HL-60 (cell line): ENCODE measurements at places on chromosomes 11 and 22.
A peak's percentile ranks its signal among the peaks of the same experiment; 100 is the strongest.

DNA sequence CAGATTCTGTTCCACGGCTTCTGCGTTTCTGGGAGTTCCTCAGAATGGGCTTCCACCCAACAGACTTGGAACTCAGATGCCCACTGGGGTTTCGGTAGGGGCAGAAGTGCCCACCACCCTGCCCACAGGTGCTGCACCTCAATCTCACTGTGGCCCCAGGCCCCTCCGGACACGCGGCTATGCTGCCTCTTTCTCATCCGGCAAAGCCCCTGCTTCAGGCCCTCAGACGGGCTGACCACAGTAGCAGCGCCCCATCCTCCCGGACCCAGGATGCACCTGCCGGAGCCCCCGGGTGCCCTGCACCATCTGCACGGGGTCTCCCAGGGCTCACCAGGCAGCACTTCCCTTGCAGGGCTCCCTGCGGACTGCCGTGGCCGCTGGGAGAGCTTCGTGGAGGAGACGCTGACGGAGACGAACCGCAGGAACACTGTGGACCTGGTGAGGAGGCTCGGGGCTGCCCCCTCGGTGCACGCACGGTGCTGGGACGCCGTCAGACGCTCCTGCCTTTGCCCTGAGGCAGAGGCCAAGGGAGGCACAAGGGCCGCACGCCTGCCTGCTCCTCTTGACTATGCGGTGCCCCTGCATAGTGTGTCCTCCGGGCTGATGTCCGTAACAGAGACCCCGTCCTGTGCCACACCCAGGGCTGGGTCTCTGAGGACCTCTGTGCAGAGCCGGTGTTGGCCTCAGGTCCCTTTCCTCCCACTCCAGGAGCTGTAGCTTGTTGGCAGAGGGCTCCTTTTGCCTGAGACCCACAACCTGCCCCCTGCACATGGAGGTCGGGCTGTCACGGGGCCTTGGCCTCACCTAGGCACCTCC, 38.6 kb downstream of the SBF1 start:
- no peak for DNase-seq

GRCh38 chr11:95035316-95035715, 10.3 kb downstream of the KDM4E start:
- DNase-seq, result no peak

- DNase-seq, result no peak
Observed at GRCh38 chr11:77771135-77771534, 49.4 kb downstream of the RSF1 start.

DNA sequence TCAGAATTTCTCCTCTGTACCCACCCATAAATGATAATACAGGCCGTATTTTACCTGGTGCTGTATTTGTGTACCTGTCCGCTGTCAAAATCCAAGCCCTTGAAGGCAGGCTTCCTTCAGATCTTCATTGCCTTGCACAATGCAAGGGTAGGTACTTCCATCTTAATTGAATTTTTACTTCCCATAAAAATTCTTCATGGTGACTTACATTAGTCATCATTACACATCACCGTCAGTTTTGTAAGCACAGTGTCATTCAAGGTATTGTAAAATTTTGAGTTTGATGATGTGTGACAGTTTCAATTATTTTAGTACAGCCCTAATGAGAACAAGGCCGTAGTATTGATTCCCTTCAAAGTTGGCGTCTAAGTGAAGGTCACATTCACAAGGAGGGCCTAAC, 770 bp upstream of the TSG101 start:
- DNase-seq, result peak; percentile 38

GRCh38 chr11:96313163-96313562, 29.8 kb downstream of the MAML2 start:
- DNase-seq, result no peak

GRCh38 chr11:44597358-44598012, 32.0 kb downstream of the CD82 start:
- DNase-seq, result no peak

GRCh38 chr22:48644108-48644507, 1183.6 kb downstream of the BRD1 start:
- DNase-seq, result no peak

DNA sequence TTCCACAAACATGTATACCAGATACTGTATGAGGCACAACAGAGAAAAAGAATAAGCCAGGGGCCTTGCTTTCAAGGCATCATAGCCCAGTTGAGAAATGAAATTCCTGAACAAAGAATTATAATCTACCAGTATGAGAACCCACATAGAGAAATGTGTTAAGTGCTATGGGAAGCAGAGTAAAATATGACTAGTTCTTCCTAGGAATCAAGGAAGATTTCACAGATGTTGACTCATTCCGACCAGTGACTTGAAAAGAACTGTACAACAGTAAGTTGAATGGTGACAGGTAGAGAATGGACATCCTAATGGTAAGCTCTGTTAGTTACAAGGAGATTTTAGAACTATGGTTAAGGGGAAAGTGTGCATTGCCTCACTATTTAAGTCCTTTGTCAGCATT, 102.6 kb downstream of the TRIM44 start:
- DNase-seq, result no peak

DNA sequence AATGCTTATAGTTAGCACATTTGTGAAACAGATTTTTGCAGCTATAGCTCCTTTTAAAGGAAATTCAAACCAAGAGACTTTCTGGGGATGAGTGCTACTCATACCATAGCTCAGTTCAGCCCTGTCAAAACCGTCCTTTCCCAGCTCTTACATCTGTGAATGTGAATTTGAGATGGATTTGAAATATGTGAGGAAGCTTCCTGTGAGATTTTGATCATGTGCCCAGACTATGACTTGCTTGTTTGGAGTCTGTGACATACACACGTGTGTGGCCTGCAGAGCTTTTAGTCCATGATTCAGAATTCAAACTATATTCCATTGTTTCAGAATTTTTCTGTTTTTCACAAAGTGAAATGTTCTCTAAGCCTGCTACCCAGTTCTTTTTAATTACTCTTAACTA, 4.4 kb upstream of the MMP1 start:
- DNase-seq, result no peak

DNA sequence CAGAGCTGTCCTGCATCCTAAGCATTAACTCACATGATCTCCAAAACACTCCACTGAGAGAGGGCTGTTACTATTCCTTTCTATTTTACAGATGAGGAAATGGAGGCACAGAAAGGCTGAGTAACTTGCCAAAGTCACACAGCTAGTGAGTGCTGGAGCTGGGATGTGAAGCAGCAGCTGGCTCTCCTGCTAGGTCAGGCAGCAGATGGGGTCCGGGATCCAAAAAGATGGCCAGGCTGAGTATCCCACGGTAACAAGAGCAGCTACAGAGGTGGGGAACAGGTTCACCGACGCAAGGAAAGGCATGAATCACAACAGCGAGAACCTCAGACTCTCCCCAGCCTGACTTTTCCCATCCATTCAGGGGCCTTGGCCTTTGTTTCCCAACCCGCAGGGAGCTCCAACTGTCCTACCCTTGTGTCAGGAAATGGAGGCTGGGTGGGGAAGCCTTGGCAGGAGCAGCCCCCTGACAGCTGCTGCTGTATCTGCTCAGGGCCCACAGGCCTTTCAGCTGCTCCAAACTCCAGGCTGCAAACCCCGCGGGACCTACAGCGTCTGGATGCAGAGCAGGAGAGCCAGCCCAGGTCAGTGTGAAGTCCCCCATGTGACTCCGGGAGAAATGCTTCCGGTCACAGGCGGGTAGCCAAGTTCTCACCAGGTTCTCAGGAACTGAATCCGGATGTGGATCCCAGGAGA, 29.5 kb downstream of the DKK3 start:
- no peak for DNase-seq

- DNase-seq, result no peak
Observed at GRCh38 chr22:41021061-41021612, 70.0 kb downstream of the RBX1 start.

DNA sequence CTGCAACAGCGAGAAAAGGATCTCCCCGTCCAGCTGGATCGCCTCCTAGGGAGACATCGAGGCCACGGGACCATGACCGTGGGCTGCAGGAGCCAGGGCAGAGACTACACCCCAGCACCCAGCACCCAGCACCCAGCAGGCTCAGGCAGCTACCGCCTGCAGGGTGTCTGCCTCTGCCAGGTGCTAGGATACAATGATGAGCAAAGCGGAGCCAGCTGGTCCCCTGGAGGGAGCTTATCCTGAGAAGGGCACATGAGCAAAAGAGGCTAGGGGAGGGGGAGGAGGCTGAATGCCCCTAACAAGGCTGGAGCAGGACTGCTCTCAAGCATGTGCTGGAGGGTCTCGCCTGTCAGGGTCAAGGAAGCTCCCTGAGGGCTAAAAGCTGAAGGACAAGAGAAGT, 4.8 kb upstream of the CASTOR1 start:
- no peak for DNase-seq

GRCh38 chr11:21948876-21949275, 244.0 kb upstream of the ANO5 start:
- DNase-seq, result no peak

DNA sequence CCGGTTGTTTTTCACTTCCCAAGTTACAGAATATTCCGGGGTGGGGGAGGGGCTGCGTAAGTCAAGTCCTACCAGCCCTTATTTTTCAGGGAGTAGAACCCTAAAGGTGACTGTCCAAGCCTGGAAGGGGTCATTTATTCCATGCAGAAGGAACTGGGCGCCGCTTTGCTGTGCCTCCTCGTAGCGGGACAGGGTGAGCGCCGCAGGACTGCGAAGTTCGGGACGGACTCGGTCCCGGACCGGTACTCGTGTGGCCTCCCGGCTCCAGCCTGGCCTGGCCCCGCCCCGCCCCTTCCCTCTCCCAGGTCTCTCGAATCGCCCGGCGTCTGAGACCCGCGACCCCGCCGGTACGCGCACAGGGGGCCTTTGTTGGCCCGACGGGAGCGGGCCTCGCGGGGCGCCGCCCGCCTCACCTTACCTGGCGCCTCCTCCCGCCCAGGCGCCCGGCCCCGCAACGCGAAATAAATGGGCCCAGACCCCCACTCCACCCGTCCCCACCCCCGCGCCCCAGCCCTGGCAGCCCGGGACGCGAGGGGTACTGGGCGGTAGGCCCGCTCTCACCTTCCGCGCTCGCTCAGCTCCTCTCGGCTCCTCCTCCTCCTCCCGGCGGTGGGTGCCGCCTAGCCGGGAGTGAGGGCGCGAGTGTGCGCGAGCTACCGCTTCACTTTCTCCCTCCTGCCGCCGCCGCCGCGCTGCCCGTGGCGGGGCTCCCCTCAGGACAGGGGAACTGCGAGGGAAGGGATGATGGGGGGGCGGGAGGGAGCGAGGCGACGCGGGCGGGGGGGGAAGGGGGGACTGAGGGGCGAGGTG, 698 bp downstream of the PAK1 start:
- peak; percentile 28 for DNase-seq

GRCh38 chr11:64790205-64791095, 12.1 kb upstream of the SF1 start:
- DNase-seq, result no peak

- DNase-seq, result peak; percentile 83
Observed at GRCh38 chr22:49971232-49972162, 10.9 kb downstream of the PIM3 start.

DNA sequence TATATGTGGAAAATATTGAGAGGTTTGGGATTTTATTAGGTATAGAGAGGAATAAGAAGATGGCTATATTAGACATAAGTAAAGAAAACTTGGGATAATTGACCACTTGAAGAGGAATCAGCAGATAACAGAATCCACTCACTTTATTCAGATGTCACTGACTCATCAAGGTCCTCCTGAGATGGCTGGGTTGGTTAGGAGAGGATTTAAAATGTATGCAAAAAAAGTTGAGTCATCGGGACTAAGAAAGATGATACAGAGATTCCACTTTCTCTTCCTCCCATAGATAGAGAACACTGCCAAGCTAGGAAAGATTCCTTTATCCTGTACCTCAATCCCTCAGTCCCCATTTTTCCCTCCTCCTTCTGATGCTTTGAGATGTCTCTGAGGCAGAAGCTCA, at the start of gene OR6A2:
Gene OR6A2, minus strand, starts transcription at position 288 of the 400 bp plus-strand sequence. CDS start 3,981 bp downstream, outside the sequence.
- DNase-seq, result no peak

DNA sequence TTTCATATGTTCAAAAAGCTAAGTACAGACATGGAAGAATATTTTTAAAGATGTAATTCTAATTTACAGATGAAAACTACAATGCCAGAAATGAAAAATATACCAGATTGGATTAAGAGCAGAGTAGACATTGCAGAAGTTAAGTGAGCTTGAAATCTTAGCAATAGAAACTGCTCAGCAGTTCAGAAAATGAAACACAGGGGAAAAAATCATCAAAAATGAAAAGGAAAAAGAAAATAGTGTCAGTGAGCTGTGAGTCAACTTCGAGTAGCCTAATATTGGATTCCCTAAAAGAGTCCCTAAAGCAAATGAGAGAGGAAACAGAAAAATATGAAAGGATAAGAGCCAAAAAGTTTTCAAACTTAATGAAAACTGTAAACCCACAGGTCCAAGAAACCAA, 25.8 kb upstream of the IL10RA start:
- no peak for DNase-seq

DNA sequence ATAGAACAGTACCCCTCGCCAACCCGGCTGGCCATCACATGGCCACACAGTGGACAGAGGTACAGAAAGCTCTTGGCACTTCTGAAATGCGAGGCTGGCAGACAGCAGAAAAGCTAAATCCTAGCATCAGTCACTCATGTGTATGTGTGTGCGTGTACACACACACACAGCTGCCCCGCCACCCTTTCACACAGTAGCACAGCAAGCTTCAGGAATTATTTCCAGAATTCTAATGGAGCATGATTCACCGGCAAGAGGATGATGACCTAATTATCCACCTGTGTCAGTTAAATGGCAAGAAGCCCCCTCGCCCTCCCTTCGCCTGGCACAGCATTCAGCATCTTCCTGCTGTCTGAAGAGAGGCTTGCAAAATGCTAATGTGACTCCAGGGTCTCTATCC, 336.0 kb downstream of the SHANK2 start:
- DNase-seq, result no peak

DNA sequence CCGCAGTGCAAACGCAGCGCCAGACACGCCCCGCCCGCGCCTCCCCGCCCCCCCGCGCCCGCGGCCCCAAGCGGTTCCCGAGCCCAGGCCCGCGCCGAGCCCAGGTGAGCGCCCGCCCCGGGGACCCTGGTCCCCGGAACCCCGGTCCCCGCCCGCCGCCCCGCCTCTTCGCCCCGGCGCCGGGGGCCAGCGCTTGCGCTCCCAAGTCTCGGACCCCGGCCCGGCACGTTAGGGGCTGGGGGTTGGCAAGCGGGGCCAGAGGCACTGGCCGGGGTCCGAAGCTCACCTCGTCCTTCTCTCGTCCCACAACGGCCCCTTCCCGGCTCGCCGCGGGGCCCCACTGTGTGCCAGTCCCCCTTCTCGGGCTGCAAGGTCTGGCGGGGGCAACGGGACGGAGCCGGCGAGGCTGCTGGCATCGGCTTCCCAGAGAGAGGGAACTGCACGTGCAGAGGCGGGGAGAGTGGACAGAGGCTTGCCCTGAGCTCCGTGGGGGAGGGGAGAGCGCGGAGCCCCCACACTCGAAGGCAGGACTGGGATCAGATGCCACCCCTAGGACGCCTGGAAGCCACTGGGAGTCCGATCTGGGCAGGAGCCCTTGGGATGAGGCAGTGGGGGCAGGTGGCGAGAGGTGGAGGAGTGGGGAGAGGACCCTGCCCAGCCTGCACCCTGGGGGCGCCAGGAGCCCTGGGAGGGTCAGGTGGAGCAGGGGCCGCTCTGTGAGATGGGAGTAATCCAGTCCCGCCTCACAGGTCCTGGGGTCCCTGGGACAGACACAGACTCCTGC, 1.8 kb upstream of the AIFM3 start:
- DNase-seq, result no peak
